Femur (tissue), 1 donor: ENCODE measurements at places on chromosomes 1 and 21.
A peak's percentile ranks its signal among the peaks of the same experiment; 100 is the strongest.

GRCh38 chr1:43757343-43758053 lies 50.2 kb downstream of the ST3GAL3 start:
- no peak for DNase-seq

DNA sequence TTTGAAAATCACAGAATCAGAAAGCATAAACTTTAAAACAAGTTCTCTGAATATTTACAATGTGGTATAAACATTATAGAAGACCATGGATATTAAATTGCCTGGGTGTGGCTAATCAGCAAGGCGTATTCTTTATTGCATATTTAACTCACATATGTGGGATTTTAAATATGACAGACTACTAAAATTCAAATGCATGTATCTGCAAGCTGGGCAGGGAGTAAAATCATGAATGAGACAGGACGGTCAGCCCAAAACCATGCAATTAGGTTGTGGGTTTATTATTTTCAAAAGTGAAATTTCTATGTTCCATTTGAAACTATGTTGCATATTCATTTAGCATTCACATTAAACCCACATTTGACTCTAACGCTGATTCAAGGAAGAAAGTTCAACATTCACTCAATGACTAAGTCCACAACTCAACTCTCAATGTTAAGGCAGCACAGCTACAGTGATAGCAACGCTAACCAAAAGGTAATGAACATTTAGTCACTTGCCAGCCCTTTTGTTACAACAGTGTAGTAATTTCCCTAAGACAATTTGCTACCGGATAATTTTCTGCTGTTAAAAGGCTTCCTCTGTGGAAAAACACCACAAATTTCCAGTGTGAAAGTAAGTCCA lies 6.3 kb upstream of the SYNJ1 start:
- no peak for DNase-seq

GRCh38 chr21:35438643-35439404 lies 389.7 kb upstream of the RUNX1 start:
- DNase-seq = no peak

DNA sequence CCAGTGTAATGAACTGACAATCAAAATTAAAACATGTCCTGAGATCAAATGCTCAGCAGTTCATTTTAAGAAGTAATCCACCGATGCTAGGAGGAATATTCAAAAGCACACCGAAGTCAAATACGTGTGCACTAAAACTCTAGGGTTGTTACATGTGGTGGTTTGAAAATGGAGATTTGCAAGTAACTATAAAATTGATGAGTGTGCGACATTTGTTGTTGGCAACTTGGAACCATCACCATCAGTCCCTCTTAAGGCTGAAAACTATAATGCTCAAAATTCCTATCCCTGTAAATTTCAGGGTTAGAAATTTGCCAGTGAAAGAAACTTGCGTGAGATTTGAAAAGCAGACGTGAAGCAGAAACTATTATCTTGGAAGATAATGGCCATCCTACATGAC lies 13.3 kb upstream of the SGIP1 start:
- DNase-seq = no peak

- DNase-seq = no peak
These were observed 1.8 kb downstream of the LAMC1 start for GRCh38 chr1:183025010-183025337.

- no peak for DNase-seq
These were observed 23.5 kb downstream of the TOR3A start for GRCh38 chr1:179105393-179105792.

GRCh38 chr1:46456411-46456963 lies 33.1 kb upstream of the DMBX1 start:
- no peak for DNase-seq

GRCh38 chr21:45740491-45741357 lies 97.2 kb downstream of the PCBP3 start:
- no peak for DNase-seq

DNA sequence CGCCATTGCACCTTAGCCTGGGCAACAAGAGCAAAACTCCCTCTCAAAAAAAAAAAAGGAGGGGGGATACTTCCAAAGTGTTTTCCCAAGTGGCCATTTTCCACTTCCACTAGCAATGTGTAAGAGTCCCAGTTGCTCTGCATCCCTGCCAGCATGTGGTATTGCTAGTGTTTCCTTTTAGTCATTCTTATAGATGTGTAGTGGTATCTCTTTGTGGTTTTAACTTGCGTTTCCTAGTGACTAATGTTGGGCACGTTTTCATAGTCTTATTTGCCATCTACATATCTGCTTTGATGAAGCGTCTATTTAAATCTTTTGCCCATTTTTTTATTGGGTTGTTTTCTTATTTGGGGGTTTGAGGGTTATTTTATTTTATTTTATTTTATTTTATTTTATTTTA lies 31.1 kb downstream of the INAVA start:
- DNase-seq = no peak

- DNase-seq = peak; percentile 66
These were observed 12.4 kb downstream of the RNF220 start for GRCh38 chr1:44417351-44418021.

DNA sequence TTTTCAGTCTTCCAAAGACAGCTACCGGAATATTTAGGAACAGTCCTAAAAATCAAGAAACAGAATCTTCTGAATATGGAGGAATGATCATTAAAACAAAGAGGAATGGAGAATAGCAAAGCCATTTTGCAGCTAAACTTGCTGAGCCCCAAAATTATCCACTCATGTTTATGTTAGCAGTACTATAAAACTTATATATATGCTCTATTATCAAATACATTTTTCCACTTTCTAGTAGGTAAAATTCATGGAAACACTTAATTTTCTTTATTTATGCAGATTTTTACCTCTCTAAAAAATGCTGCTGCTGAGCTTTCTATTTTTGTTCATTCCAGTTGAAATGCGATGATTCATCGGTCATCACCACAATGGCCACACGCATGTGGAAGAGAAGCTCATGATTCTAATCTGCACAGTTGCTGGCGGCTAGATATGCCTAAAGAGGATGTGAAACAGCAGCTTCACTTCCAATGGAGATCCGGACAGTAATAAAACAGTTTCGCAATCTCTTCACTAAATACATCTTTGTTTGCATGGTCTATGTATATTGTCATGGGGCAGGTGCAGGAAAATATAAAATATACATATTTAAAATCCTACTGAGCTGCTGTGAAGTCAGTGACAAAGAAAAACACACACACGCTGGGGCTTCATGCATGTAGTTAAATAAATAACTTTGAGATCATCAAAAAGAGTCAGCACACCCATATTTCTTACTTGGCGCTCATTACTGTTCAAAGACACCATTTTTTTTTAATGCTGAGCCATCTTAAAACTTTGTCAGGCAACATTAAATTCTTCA lies 292.2 kb downstream of the SMYD3 start:
- peak; percentile 31 for DNase-seq

GRCh38 chr1:98794196-98794886 lies 132.8 kb downstream of the SNX7 start:
- peak; percentile 42 for DNase-seq

DNA sequence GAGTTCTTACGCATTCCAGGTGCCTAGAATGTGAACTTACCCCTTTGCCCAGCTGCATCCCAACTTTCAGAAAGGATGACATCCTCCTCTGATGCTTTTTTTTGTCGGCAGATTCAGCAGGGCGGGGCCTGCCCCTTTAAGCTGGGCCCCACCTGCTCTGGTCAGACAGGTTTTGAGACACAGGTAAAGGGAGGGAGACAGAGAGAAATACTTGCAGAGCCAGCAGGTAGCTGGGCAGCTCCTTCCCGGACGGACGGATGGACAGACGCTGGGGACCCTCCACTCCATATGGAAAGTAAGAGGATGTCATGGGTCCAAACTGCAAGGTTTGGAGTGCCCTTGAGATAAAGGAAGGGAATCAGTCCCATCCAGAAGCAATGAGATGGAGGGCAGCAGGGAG lies at the start of gene TMEM79:
Gene TMEM79 (plus strand): TSS at position 214 of the 400 bp plus-strand sequence. CDS start 902 bp downstream, outside the sequence.
- DNase-seq = no peak

DNA sequence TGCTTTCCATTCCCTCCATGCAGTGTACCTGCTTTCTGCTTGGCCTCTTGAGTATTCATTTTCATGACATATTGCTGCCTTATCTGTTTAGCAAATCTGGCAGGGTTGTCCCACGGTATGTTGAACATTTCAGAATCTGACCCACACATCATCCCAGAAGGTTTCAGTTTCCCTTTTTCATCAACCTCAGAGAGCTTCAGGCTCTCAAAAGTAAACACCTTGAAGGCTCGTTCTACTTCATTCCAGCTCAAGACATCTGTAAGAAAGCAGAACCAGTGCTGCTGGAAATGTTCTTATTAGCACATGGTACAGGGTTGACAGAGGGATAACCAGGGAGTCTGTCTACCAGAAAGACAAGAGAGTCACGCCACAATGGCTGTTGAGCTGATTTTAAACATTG lies 103.6 kb downstream of the SPAG17 start:
- no peak for DNase-seq

- DNase-seq = peak; percentile 96
These were observed 12.8 kb upstream of the BOLA1 start for GRCh38 chr1:149886396-149887195.

- DNase-seq = no peak
These were observed 26.0 kb downstream of the ADGRL4 start for GRCh38 chr1:78980511-78980910.

DNA sequence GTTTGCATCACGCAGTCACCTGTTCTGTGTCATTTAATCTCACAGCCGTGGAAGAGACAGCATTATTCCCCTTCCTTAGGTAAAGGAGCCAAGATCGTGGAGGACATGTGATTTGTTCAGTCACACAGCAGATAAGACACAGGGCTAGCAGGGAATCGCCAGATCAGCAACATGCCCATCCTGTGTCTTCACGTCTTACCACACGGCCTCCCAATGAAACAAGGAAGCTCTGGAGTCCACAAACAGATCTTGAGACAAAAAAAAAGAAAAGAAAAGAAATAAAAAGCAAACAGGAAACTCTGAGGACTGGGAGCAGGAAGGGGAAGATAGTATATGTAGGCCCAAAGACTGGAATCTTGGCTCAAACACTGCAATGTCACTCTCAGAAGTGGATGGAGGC lies 155.3 kb downstream of the ADSS2 start:
- no peak for DNase-seq

- DNase-seq = no peak
These were observed 315.3 kb downstream of the TPR start for GRCh38 chr1:186059752-186060151.

DNA sequence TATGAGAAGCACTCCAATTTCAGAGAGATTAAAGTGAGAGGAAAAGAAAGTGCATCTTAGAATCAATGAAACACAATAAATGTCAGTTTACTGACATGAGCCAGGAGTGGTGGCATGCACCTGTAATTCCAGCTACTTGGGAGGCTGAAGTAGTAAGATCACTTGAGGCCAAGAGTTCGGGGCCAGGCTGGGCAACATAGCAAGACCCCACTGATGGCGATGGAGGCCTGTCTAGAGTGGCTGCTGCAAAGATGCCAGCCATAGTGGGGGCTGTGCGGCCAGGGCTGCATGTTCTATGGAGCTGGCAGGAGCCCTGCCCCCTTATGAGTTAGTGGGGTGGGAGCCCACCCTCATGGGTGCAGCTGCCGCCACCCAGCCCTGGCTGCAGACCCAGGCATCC lies 27.3 kb downstream of the ZCCHC17 start:
- no peak for DNase-seq

DNA sequence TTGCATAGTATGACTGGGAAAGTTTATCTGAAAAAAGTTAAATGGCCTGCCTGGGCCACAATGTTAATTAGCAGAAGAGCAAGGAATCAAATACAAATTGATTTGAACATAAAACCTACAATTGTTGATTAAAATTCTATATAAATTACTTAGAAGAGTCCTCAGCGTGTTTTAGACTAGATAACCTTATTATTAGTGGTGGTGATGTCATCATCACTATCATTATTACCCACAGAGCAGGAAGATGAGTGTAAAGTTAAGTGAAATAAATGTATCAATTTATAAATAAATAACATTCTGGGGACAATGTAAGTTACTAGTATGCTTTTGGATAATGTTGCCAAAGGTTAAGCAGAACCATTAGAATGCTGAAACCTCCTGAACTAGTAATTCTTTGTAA lies 46.1 kb downstream of the RBM11 start:
- DNase-seq = no peak

DNA sequence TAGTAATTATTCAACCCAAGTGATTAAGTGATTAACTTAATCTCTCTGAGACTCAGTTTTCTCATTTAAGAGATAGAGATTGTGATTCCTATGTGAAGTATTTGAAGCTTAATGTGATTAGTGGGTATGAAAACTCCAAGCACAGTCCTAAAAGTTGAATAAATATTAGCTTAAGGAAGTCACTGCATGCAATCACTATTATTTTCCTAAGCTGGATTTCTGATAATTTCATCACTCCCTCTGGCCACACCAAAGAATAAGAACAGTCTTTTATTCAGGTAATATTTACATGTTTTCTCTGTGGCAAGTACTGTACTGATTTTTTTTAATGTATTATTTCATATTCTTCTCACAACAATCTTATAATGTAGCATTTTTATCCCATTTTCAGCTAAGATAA lies 31.1 kb downstream of the CD55 start:
- no peak for DNase-seq

DNA sequence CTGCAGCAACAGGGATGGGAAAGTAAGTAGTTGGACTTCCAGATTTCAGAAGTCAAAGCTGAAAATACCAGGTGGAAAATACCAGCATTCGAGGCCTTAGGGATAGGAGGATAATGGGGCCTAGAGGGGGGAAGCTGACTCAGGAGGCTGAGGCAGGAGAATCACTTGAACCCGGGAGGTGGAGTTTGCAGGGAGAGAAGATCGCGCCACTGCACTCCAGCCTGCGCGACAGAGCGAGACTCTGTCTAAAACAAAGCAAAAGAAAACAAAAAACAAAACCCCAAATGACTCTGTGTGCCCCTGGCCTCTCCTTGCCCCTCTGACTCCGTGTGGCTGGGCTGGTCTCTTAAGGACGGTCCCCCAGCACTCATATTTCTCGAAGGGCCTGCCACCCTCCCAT lies 3.4 kb downstream of the SH2D2A start:
- no peak for DNase-seq

DNA sequence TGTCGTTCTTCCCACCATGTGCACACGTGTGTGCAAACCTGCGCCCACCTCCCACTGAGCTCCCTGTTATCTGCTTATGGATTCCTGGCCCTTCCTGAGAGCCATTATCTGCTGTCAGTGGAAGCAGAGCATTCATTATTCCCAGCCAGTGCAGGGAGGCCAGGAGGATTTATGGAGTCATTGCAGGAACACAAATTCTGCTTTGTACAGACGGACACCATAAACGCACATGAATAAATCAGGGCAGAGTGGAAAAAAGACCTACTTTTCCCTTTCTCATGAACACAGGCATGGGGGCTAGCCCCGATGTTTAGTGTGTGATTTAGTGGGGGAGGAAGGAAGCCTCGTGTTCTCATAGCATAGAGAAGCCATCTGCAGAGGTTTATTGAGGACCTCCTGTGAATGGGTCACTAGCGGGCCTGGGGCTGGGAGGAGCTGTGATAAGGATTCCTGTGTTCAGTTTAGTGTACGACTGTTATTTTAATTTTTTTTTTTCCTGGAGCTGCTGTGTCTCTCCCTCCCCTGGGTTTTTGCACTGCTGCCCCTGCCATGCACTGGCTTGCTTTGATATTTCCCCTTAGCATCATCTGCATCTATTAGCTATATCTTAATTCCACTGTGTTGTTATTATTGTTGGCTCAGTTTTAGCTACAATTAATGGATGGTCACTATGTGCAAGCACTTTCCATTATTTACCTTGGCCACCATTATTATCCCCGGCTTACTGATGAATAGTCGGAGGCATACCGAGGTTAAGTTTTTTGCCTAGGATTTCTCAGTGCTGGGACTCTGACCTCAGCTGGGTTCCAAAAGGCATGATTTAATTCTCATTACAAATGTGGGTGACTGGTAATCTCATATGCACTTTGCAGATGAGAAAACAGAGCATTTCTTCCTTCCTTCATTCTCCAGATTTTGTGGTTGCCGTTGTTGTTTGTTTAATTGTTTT lies 33.0 kb downstream of the HUNK start:
- no peak for DNase-seq
